ENCODE measurements at places on chromosomes 4 and X. TPM values are rescaled to one million over a fixed set of nuclear protein-coding genes. Genes with fewer than 3 reads are reported as not detected.

The HTN1 gene
- polyA plus RNA-seq = not detected

DNA sequence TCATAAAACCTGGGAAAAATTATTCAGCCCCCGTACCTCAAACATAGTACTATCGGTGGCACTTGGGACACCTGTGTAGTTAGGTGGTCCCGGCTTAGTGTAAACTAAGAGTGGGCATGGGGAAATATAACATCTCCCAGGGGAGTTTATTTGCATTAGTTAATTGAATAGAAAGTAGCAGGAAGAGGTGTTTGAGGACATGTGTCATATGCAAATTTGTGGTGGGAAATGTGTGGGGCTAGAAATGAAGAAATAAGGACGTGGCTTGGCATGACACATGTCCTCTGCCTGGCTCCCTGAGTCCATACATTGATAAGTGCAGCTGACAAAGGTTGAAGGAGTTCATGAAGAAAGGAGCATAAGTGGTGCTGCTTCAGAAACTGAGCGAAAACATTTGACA is 483.6 kb downstream of the SH2D1A start:
- no peak for DNase-seq

The KLHL34 gene
- polyA plus RNA-seq = 1.0 TPM

The FOXO4 gene
- polyA plus RNA-seq = 29.4 TPM

The CXorf58 gene
- not detected for polyA plus RNA-seq

DNA sequence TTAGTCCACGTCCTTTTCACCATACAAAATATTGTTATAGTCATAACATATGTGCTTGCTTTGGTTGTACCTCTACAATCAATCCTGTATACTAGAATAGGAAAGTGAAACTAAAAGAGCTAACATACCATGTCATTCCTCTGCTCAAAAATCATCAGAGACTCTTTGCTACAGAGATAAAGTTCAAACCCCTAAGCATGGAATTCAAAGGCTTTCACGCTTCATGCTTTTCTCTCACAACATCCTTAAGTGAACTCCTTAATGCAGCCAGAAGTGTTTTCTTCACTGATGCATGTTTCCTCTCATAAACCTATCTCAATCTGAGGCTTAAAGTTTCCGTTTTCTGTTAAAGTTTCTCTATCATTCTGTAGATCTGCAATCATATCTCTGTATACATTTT is 744.6 kb upstream of the IGFBP7 start:
- DNase-seq = peak; percentile 40

GRCh38 chr4:31682796-31683195 is 962.6 kb downstream of the PCDH7 start:
- no peak for DNase-seq

DNA sequence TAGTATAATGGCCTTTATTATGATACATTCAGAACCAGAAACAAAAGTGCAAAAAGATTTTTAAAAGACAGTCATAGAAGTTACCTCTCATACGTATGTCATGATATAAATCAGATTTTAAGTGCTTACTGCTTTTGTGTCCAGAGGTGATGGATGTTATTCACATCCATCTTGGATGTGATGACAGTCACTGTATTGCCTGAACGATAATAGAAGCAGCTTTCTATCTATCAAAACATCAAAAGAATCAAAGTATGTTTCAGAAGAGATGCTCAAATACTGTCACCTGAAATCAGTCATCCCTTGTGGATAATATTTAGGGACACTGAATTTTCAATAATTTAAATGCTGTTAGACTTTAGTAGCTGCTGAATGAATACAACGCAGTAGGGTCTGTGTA is 26.8 kb upstream of the IL21 start:
- DNase-seq = no peak

The ADAM29 gene
- not detected for polyA plus RNA-seq

The ASMT gene
- polyA plus RNA-seq = 0.35 TPM

The CXCL8 gene
- polyA plus RNA-seq = 4.1 TPM

- peak; percentile 18 for DNase-seq
Observed at GRCh38 chr4:1359144-1359501, 12.1 kb downstream of the UVSSA start.

- no peak for DNase-seq
Observed at GRCh38 chrX:1941321-1941720, 326.5 kb downstream of the ASMT start.

DNA sequence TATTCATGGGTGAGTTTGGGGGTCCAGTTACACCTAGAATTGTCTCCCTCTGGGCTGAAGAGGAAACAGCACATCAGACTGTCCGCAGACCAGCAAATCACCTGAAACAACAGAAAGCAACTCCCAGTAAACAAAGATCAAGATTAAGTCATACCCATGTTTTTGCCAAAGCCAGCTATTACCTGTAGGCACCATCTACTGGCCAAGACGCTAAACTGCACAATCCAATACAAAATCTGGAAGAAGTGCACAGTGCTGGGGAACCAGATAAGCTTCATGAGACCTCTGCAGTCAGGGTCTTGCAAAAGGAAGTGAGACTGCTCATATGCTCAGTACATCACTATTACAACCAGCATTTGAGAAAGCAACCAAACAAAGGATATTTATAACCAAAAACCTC is 157.5 kb upstream of the ITM2A start:
- DNase-seq = no peak

The TMSB15B gene
- 8.8 TPM for polyA plus RNA-seq

DNA sequence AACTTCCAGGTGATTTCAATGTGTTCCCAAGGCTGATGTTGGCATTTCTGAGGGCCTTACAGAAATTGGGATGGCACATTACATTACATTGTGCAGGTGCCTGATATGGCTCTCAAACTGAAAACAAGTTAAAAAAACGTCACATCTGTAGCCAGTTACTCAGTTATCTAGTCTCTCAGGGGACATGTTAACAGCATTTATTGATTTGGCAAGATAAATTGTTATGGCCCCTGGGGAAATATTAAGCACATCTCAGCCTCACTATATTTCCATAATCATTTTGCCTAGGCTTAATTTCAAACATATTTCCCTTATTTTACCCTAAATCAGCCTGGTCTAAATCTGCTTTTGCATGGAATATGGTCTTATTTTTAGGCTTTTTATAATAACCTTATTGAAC is 290.0 kb downstream of the IL15 start:
- DNase-seq = no peak

- peak; percentile 23 for DNase-seq
Observed at GRCh38 chr4:186192066-186192612, 772 bp downstream of the CYP4V2 start.

- DNase-seq = peak; percentile 36
Observed at GRCh38 chr4:141352909-141353525, 132.3 kb downstream of the ZNF330 start.

- DNase-seq = no peak
Observed at GRCh38 chr4:87669373-87669772, 19.3 kb downstream of the DMP1 start.

DNA sequence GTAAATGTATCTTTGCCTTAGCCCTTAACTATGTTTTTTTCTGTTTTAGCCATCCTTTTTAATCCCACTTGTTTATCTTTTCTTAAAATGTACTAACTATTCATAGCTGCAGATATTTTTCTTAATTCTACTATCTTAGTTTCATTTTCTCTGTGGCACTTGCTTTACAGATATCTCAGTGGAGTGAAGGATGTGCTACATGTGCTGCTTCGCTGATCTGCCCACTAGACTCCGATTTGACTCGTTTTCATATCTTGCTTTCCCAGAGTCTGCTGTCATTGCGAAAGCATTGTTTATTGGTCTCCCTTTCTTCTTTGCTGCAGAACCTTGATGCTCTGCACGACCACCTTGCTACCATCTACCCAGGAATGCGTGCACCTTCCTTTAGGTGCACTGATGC is 30.6 kb downstream of the GUCY1B1 start:
- no peak for DNase-seq

DNA sequence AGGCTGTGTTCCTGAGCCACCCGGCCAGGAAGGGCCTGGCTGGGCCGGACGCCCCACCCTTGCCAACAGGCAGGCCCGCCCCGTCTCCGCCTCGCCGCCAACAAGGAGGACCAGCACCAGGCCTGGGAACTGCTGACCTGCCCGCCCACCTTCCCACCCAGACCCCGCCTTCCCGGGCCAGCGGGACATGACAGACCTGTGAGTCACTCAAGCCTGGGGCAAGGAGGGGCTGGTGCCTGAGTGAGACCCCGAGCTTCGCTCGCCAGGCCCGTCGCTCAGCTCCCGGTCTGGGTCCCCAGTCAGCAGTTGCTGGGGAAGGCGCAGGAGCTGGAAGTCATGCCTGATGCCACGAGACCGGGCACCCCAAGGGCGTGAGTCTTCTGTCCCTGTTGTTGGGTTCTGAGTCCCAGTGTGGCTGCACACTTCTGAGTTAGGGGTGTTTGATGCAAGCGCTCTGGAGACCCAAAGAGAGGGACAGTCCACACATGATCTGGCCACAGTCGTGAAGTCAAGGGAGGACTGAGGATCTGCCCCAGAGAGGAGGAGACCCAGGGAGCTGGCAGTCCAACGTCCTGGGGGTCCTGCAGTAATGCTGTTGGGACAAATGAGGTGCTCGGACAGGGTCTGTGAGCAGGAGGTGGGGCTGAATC is at the start of gene DNASE1L1:
Gene DNASE1L1 (minus strand): TSS at position 33 of the 650 bp plus-strand sequence. CDS start 3,686 bp downstream, outside the sequence.
- DNase-seq = peak; percentile 57

Data from muscle of back (tissue), 13 donors.